ENCODE measurements at places on chromosomes 1 and 21.

GRCh38 chr1:16109571-16109970 is 36.1 kb upstream of the FAM131C start:
- no peak for DNase-seq

GRCh38 chr1:168321945-168322344 is 41.3 kb downstream of the TBX19 start:
- no peak for DNase-seq

GRCh38 chr1:113320972-113321680 is 69.2 kb upstream of the MAGI3 start:
- DNase-seq, result no peak

DNA sequence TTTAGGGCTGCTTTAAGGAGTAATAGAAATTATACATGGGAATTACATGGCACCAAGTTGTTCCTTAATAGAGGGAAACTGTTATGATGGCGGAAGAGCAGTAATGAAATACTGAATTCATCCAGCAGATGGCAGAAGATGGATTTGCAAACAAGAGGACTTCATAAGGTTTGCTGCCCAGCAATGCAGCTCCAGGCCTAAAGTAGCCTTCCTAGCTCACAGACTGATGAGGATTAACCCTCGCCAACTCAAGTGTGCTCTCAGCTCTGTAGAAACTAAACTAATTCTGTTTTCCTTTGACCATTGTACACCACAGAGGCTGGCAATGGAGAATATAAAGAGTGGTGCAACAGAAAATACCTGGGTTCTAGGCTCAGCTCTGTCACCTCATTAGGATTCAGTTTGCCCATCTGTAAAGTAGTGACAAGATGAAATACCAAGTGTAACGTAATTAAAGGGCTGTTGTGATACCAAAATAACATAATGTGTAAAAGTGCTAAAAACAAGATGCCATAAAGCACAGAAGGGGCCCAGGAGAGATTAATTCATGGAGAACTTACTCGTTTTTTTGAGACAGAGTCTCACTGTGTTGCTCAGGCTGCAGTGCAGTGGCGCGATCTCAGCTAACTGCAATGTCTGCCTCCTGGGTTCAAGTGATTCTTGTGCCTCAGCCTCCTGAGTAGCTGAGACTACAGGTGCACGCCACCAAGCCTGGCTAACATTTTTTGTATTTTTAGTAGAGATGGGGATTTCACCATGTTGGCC is 102.4 kb upstream of the SERBP1 start:
- DNase-seq, result no peak

DNA sequence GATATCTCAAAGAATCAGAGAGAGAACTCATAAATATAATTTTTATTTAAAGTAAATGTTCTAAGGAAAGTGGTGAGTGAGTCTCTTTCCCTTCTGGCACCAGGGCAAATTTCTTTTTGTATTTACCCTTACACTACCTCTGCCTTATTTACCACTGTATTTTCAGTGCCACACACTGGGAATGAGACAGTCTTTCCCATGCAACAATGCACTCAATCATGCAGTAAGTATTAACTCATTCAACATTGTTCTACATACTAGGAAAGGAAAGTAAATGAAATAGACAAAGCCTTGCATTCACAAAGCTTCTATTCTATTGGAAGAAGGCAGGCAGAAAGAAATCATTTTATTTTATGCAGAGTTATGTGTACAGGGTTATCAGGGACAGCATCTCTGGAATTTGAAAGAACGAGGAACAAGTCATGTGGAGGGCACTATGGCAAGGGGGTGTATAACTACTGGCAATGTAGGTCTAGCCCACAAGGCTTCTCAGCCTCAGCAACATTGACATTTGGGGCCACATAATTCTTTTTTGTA is 129.8 kb upstream of the PRDX6 start:
- DNase-seq, result no peak

GRCh38 chr1:48002142-48002541 is 5.0 kb upstream of the TRABD2B start:
- no peak for DNase-seq

GRCh38 chr1:175237389-175237788 is 44.8 kb upstream of the KIAA0040 start:
- DNase-seq, result no peak

DNA sequence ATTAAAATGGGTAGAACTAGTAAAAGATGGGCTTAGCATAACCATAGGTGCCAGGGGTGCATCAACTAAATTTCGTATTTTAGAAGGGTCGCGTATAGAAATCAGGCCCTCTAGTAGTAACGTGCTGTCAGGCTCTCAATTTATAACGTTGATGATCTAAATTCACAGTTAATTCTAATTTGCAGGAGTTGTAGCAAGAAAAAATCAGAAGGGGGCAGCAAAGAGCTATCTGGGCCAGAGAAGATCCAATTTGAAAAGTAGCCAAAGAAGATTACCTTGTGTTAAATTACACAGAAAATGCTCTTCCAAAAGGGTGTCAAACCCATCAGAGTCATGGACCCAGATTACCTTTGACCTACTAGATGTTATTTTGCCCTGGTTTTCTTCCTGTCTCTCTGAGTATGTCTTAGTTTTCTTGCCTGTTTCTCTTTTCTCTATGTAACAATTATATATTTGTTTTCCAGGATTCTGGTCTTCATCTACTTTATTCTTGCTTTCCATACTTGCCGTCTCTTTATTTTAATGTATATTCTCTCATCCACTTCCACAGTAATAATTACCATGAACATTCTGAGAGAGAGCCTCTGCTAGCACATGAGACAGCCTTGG is 1030.9 kb downstream of the AMY1C start:
- no peak for DNase-seq

- DNase-seq, result no peak
These were observed 15.1 kb upstream of the HEATR1 start for GRCh38 chr1:236619398-236619797.

GRCh38 chr1:89023026-89023425 is 360 bp upstream of the GBP3 start:
- no peak for DNase-seq

DNA sequence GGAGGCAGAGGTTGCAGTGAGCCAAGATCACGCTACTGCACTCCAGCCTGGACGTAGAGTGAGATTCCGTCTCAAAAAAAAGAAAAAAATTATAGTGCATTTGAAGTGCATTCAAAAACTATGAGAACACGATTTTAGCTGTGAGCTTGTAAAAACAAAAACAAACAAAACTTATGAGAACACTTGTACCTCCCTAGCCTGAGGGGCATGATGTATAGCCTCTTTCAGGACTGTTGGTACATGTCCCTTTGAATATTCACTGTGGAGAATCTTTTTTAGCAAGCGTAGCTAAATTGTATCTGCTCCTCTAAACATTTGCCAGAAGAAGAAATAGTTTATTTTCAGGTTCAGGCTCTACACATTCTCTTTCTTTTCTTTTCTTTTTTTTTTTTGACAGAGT is 9.5 kb upstream of the DEGS1 start:
- DNase-seq, result no peak

- no peak for DNase-seq
These were observed 1283.7 kb downstream of the MRPL39 start for GRCh38 chr21:24323536-24323935.

DNA sequence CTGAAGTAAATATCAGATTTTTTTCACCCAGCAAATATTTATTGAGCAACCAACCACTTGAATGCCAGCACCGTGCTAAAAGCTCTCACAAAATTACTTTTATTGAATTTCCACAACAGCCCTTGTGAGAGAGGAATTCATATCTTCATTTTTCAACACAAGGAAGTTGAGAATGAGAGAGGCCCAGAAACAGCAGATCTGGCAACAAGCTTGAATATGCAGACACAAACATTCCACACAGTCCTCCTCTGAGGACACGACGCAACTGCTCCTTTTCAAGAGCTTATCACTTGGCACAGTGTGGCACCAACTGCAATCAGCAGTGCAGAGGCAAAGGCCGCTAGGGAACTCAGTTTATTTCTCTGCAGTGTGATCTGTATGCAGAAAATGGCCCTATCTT is 32.2 kb upstream of the IFNAR2 start:
- DNase-seq, result no peak

DNA sequence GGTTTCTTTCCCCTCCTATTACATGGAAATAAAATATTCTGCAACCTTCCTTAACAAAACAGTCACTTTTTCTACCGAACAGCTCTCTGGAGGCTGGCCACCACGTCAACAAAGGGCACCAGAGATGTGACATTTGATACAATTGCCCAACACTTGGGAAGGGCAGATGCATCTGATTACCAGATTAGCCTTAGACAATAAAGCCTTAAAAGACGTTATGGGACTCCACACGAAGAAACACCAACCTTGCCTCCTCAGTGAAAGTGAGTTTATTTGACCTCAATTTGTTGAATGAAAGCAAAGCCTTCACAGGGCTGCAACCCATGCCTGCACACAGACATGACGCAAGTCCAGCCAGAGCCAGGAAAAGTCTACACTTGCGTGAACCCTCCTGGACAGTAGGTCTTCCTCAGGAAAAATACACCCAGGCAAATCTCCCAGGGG is 136.1 kb downstream of the TGFBR3 start:
- no peak for DNase-seq

DNA sequence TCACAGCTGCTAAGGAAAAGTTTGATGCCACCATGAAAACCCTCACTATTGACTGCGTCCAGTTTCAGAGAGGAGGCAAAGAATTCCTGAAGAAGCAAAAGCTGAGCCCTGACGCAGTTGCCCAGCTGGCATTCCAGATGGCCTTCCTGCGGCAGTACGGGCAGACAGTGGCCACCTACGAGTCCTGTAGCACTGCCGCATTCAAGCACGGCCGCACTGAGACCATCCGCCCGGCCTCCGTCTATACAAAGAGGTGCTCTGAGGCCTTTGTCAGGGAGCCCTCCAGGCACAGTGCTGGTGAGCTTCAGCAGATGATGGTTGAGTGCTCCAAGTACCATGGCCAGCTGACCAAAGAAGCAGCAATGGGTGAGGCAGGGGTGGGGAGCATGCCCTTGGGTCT is 9.5 kb downstream of the CZIB start:
- no peak for DNase-seq

DNA sequence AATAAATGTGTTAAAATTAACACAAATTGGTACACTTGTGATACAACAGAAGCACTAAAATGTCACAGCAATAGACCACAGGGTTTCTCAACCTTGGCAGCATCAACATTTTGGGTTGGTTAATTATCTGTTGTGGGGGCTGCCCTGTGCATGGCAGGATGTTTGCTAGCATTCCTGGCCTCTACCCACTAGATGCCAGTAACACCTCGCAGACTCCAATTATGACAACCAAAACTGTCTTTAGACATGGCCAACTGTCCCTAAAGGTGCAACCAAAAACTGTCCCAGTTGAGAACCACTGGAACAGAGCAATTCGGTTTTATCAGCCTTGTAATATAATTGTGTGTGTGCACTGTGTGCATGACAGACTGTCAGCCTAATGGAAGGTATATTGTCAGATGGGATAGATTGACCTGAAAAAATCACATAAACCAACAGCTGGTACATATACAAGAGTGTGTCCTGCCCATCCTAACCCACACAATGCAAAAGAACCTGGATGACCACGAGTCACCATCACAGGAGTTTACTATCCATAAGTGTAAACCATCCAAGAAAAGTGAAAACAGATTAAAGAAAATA is 13.5 kb upstream of the ERG start:
- DNase-seq, result no peak
